ENCODE measurements at places on chromosomes 13 and 19.

DNA sequence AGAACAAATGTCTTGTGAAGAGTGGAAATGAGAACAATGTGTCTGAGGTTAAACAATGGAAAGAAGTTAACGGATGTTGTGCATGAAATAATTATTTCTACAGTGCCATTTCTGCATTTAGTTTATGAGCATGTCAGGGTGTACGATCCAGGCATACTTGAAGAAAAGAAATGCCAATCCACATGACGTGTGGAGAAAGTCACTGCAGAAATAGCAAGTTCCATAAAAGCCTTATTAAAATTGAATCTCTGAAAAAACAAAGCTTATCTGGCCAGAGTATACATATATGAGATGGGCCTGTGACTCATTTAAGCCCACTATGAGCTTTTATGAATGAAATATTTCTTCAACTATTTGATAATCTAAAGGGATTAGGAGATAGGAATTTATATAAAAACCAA is 426.1 kb downstream of the EFNB2 start:
- DNase-seq: no peak

DNA sequence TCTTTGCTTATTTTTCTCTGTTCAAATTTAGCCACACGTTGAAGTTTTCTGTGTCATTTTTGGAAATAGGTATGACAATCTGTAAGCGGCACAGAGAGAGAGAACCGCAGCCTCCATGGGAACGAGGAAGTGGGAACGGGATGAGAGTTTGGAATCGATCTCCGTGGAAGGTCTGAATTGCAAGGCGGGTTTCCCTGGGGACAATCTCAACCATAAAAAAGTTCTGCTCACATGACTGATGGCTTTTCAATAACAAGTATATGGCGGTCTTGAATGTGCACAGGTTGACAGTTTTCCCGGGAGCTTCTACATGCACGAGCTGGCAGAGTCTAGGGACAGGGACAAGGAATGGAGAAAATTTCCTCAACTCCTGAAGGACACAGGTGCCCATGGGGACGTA is 90.9 kb downstream of the INSR start:
- no peak for DNase-seq

DNA sequence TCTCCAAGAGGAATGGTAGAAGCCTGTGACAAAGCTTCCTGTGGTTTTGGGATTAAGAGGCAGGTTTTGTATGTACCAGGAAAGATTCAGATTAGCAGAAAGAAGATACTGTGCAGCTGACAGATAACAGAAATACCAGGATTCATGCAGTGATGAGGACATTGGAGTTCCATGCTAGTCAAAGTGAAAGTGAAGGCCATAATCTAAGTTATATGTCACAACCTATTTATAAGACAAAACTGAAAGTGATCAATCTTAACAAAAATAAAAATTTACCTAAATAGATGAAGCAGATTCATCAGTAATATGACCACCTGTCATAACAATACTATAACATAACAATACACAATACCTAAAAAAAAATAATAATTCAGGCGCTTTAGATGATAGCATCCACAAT is 1305.2 kb upstream of the PCDH9 start:
- DNase-seq: no peak

- no peak for DNase-seq
These were observed at the start of gene SIGLEC12 for GRCh38 chr19:51501594-51502263. SIGLEC12 (minus strand) TSS chr19:51501800; CDS start chr19:51501733, 67 bp downstream.

DNA sequence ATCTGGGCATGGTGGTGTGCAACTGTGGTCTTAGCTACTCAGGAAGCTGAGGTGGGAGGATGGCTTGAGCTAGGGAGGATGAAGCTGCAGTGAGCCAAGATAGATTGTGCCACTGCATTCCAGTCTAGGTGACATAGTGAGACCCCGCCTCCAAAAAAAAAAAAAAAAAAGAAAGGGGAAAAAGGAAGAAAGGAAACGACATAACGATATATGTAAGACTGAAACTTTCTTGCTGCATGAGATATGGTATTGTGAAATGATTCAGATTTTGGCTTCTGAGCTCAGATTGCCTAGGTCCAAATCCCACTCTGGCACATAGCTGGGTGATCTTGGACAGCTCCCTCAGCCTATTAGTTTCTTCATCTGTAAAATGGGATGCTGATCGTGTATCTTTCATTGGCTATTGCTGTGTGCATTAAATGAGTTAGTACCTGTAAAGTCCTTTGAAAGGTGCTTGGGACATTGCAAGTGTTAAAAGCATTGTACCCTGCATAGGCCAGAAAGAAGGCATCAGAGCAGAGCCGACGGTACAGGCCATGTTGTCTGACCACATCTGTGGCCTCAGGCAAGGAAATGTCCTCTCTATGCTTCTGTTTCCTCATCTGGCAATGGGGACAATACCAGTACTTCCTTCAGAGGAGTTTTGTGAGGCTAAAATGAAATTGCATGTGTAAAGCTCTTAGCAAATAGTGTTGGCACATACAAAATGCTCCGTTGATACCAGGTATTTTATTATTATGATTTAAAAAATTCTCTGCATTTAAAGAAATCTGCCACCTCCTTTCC is 32.6 kb upstream of the SLC46A3 start:
- DNase-seq: no peak

DNA sequence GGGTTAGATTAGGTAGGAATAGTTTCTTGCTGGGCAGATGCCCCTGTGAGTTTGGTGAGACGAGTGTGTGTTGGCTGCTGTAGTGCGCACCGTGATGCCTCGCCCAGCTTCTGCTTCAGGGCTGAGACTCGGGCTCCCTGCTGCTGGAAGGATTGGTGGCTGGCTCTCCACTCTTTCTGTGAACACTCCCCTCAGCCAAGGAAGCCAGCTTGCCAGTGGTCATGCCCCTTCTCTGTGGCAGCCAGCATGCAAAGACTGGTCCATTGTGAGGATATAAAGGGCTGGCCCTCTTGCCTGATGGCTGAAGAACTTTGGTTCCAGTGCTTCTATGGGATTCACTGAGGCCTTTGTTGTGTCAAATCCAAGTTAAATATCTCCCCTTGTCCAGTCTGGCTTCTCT is 2.9 kb upstream of the HTR2A start:
- no peak for DNase-seq

GRCh38 chr13:57666131-57666953 is 34.8 kb downstream of the PCDH17 start:
- no peak for DNase-seq

GRCh38 chr19:42176990-42177685 is 40.3 kb downstream of the DEDD2 start:
- DNase-seq: peak; percentile 79

GRCh38 chr13:31495336-31495735 is 244.0 kb upstream of the RXFP2 start:
- DNase-seq: no peak

- no peak for DNase-seq
These were observed 46.9 kb downstream of the ITGBL1 start for GRCh38 chr13:101499406-101499805.

- DNase-seq: no peak
These were observed 103.8 kb downstream of the TNFRSF19 start for GRCh38 chr13:23673867-23674605.

DNA sequence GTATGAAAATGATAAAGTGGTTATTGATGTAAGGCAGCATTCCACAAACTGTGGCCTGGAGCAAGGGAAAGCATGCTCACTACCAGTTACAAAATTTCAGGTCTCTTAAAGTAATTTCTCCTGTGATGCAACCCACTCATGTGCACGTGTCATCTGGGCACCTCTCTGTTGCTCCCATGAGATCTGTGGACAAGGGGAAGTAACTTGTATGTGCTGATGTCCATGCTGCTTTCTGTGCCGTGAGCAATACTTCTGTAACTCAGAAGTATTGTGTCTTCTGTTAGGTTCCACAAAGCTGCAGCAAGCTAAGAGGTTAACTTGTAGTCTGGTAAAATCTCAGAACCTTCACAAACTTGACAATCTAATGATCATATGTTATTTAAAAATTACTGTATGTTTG is 930.0 kb upstream of the SLITRK6 start:
- no peak for DNase-seq

GRCh38 chr19:12794196-12794941 is 3.1 kb downstream of the JUNB start:
- DNase-seq: no peak

DNA sequence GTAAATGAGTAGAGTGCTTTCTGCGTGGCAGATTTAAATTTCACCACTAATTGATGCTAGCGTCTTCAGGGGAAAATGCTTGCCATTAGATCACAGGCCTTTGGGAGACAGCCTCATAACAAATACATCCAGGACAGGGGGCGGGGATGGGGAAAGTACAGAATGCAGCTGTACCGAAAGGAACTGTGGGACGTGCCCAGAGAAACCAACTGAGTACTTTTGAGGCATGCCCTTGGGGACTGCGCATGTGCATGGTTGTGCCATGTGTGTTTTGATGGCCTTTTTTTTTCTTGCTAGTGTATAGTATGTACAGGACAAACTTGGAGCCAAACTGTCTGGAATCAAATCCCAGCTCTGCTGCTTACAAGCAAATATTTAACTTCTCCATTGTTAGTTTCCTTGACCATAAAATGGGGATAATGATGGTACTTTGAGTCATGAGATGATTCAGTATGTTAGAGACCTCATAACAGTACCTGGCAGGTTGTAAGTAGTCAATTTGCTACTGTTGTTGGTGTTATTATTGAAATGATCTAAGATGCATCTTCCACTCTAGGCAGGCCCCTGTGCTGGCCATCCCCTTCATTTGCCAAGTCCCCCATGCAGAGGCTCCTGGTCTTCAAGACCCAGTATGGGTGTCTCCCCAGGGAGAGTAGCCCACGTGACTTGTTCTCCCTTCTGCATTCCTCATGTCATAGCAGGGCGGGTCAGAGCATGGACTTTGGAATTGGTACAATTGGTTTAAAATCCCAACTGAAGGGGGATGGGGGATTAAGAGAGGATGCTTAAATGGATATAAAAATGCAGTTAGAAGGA is 68.3 kb upstream of the NPAS1 start:
- no peak for DNase-seq

DNA sequence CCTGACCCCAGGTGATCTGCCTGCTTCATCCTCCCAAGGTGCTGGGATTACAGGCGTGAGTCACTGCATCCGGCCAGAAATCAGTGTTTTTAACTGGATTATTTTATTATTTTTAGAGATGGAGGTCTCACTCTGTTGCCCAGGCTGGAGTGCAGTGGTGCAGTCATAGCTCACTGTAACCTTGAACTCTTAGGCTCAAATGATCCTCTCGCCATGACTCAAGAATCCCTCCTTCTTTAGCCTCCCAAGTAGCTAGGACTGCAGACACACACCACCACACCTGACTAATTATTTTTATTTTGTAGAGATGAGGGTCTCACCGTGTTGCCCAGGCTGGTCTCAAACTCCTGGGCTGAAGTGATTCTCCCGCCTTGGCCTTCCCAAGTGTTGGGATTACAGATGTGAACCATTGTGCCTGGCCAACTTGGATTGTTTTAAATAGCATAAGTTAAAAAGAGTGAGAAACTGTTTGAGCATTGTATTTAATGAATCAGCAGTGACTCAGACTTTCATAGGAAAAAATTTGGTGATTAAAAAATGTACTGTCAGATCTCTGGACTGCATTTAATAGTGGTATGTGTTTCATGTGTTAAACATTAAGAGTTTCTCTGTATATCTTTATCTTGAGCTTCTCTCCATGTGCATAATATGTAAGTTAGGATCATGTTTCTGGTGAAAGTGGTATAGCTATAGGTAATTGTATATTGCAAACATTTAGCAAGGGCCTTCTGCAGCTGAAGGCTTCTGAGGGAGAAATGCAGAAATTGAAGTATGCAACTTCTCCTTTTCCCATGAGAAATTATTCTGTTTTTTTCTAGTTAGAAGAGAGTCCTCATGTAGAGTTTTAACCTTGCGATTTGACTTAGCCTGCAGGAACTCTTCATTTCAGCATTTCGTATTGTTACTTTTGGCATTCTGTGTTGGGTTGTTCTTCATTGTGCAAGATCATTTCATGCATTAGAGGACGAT is 121.2 kb downstream of the PCCA start:
- DNase-seq: no peak

DNA sequence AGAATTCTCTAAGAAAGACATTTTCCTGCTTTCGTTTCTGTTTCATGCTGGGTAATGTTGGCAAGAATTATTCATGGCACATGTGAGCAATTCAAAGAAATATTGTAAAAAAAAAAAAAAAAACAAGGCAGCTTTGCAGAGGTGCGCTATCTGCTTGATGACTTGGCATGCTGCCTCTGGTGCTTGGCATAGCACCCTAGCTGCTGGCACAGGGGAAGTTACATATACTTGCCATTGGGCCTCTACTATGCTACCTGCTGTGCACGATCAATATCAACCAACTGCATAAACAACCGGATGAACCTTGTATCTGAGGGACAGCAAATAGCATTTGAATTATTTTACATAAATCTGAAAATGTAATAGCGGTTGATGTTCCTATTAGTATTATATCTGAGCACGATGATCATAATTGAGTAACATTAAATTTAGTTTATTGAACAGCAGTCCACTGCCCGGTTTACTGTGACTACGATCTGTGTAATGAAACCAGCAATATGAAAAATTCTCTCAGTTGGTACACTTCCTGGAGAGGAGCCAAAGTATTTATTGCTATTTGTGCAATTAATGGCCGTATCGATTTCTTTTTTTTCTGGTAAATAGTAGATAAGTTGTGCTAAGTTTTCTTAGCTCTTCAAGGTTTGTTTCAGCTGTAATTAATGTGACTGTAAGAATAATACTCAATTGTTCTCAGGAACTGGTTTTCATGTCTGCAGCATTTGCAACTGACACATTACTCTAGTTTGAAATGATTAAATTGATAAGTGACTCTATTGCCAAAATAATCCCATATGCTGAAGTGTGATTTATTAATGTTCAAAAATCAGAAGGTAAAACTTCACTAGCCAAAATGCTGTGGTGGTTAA is 717.3 kb downstream of the DACH1 start:
- DNase-seq: peak; percentile 81

DNA sequence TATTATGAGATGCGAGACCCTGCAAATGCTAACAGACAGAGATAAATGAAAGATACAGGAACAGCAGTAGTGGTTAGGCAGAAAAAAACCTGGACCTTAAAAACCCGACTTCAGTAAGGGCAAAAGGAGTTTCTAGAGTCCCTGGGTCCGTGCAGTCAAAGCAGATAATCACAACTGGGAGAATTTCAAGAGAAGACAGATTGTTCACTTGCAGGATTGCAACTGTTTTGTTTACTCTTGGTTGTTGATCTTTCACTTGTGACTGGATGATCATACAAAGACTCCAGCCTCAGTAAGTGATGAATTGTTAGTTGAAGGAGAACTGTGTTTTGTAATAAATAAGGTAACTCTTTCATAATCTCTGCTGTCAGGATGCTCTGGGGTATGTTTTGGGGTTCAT is 135.1 kb downstream of the GPC6 start:
- DNase-seq: no peak

- DNase-seq: no peak
These were observed 10.8 kb upstream of the HOMER3 start for GRCh38 chr19:18951721-18952281.

Data from NCI-H2081 (cell line).